Large intestine (tissue), 12 donors: ENCODE measurements at places on chromosomes 3 and 15.

DNA sequence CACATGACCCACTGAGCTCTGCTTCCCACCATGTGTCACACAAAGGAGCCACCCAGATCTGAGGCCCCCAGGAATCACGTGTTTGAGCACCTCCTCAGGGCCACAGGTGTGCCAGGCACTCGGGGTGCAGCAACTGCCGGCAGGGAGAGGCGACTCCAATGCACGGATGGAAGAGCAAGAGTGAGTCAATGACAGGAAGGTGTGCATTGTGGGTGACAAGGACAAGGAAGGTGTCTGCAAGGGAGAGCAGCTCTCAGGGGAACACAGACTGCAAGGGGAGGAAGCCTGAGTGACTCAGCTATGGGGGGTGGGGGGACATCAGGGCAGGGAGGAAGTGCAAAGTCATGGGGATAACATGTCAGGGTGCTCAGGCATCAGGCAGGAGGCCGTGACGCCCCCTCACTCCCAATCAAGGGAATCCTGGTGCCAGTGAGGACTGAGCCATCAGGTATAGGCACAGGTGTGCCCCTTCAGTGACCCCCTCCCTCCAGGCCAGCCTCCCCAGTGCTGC is 67.4 kb downstream of the NUP210 start:
- peaks cover 58% of the 10 kb centered on the region for H3K36me3 ChIP-seq
- no peak overlapping the region for H3K4me3 ChIP-seq
- H3K4me1 ChIP-seq, result no peaks in the 10 kb centered on the region
- H3K27me3 ChIP-seq, result no peaks in the 10 kb centered on the region

DNA sequence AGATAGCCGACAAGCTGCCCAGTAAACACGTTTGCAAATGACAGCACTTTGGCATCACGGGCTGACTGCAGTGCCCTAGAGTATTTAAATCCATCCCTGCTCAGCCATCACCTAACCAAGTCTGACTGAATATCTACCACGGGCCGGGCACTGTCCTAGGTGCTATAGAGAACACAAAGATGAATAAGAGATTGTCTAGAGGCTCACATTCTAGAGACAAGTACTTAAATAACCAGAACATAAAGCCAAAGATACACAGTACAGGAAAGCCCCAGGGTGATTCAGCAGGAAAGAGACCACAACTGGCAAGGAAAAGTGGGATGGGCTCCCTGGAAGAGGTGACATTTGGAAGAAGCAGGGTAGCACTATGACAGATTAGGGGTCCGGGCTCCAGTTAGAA is 103.5 kb downstream of the MYLK start:
- peaks cover 18% of the 10 kb centered on the region for H3K4me1 ChIP-seq
- DNase-seq, result no peak
- no peak overlapping the region for H3K4me3 ChIP-seq
- H3K27me3 ChIP-seq, result no peaks in the 10 kb centered on the region
- H3K27ac ChIP-seq, result no peak overlapping the region
- no peaks in the 10 kb centered on the region for H3K36me3 ChIP-seq

DNA sequence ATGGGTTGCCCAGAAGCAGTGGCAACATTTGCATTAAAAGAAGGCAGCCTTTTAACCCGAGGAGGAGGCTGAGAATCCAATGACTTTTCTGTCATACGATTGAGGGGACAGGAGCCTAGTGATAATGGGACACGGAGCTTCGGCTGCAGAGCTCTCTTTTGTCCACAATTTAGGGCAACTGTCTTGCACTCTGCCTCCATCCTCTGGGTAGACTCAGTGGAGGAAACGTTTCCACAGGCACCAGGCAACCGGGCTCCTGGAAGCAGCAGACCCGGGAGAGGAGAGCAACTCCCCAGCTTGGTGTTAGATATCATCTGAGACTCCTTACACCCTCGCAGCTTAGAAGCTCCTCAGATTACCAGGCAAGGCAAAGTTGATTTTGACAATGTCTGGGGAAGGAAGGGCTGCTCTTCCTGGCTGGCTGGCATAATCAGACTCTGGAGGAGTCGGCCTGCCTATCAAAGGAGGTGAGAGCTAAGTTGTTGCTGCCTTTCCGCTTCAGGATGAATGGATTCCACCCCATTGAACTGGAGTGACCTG is 43.5 kb upstream of the RNU6-1 start:
- no peaks in the 10 kb centered on the region for H3K36me3 ChIP-seq
- DNase-seq, result no peak
- H3K4me1 ChIP-seq, result peaks cover 20% of the 10 kb centered on the region
- no peaks in the 10 kb centered on the region for H3K27me3 ChIP-seq
- peak overlapping the region; percentile 24 for H3K27ac ChIP-seq

GRCh38 chr3:148232389-148232788 is 465.3 kb upstream of the AGTR1 start:
- H3K4me3 ChIP-seq, result no peak overlapping the region
- no peaks in the 10 kb centered on the region for H3K4me1 ChIP-seq
- no peak for DNase-seq
- H3K36me3 ChIP-seq, result no peaks in the 10 kb centered on the region
- no peak overlapping the region for H3K27ac ChIP-seq

GRCh38 chr3:194804796-194805195 is 119.1 kb downstream of the FAM43A start:
- H3K27me3 ChIP-seq, result peaks cover 6% of the 10 kb centered on the region
- no peak for DNase-seq
- no peak overlapping the region for H3K27ac ChIP-seq
- no peaks in the 10 kb centered on the region for H3K36me3 ChIP-seq
